ENCODE measurements at places on chromosomes 7 and 10.

GRCh38 chr7:92714767-92715166 is 121.6 kb downstream of the CDK6 start:
- no peak for DNase-seq

GRCh38 chr10:111137007-111137406 is 60.2 kb downstream of the ADRA2A start:
- no peak for DNase-seq

DNA sequence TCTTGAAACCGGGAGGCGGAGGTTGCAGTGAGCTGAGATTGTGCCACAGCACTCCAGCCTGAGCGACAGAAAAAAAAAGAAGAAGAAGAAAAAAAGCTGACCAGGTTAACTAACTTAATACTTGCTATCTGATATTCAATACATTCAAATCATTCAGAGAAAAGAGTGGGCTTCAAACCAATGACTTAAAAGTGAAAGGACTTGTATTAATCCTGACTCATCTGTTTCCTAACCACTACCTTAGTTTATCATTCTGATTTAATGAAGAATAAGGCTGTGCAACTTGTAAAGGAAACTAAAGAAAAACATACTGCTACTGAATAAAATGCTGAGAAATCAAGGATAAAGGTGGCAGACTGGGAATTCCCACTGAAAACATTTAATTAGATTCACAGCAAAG is 128.4 kb downstream of the NRBF2 start:
- DNase-seq: peak; percentile 24

DNA sequence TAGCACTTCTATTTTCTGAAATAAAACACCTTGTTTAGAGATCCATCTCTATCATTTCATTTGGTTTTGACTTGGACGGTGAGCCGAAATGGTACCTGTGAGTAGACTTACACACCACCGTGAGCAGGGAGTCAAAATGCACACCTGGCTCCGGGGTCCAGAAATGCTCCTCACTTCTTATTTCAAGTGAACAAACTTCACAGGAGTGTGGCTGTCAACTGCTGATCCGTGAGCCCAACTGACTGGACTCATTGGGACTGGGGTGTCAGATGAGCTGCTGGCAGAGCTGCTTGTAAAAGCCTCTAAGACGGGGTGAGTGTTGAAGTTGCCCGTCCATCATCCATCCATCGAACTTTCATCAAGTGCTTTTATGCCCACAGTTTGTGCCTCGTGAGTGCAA is 435.5 kb downstream of the GLRX3 start:
- no peak for DNase-seq

DNA sequence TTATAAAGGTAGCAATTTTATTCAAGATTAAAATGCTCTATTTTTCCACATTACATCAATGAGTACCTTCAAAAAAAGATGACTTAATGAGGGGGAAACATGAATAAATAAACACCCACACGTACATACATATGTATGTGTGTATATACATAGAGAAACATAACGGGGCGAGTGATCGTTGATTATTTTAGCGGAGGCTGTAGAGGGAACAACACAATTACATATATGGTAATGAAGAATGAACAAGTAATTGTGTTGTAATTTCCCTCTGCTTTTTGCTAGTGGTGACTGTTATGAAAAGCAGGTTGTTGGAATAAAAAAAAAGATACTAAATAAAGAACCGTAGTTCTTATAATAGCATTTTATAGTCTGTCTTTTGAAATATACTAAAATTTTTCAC is 63.2 kb downstream of the CACNB2 start:
- DNase-seq: no peak

- DNase-seq: no peak
Observed at GRCh38 chr7:89335490-89335889, 540.0 kb upstream of the TEX47 start.

DNA sequence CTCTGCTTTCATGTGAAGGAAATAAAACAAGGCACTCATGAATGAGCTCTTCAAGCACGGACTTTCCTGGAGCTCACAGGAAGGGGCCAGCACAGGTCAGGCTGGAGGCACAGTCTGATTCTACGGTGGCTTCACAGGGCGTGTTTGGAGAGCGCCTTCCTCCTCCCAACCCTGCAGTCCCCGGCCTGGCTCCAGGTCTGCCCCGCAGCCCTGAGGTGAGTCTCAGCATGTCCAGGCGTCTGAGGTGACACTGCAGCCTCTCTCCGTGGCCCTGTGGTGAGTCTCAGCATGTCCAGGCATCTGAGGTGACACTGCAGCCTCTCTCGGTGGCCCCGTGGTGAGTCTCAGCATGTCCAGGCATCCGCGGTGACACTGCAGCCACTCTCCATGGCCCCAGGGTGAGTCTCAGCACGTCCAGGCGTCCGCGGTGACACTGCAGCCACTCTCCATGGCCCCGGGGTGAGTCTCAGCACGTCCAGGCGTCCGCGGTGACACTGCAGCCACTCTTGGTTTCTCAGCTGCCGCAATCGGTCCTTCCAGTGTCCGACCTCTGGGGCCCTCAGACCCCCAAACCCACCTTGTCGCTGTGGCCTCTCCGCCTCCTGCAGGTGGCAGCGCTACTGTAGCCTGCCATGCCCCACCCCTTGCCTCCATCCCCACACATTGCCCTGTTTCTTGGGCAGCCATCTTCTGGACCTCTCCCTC is 381.7 kb downstream of the DNAJB6 start:
- no peak for DNase-seq

GRCh38 chr10:12533151-12533550 is 183.8 kb downstream of the CAMK1D start:
- no peak for DNase-seq

DNA sequence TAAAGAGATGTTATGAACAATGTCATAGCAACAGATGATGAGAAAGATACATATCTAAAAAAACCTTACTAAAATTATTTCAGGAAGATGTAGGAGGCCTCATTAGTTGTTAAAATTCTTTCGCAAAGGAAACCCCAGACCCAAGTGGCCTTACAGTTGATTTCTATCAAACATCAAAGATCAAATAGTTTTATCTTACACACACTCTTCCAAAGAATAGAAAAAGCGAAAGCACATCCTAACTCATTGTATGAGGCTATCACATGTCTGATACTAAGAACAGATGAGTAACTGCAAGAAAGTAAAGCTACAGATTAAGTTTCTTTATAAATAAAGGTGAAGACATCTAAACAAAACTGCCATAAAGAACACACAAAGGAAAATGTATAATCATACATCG is 82.9 kb upstream of the GDF10 start:
- no peak for DNase-seq

GRCh38 chr7:159030490-159031134 is 114.1 kb downstream of the VIPR2 start:
- no peak for DNase-seq

DNA sequence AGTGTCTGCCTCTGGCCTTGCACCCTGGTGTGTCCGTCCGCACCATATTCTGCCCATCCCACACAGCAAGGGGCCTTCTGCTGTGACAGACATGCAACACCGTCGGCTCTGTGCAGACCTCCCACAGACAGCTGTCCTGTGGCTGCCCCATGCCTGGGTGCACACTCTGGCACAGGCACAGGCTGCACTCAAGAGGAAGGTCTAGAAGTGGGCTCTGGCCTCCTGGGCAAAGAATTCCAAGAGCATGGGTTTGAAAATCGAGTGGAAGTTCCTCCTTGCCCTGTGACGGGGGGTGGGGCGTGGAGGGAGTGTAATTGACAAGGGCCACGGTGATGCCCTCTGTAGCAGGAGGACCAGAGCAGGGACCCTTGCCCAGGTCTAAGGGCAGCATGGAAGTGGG is 4.3 kb upstream of the LOXL4 start:
- no peak for DNase-seq

DNA sequence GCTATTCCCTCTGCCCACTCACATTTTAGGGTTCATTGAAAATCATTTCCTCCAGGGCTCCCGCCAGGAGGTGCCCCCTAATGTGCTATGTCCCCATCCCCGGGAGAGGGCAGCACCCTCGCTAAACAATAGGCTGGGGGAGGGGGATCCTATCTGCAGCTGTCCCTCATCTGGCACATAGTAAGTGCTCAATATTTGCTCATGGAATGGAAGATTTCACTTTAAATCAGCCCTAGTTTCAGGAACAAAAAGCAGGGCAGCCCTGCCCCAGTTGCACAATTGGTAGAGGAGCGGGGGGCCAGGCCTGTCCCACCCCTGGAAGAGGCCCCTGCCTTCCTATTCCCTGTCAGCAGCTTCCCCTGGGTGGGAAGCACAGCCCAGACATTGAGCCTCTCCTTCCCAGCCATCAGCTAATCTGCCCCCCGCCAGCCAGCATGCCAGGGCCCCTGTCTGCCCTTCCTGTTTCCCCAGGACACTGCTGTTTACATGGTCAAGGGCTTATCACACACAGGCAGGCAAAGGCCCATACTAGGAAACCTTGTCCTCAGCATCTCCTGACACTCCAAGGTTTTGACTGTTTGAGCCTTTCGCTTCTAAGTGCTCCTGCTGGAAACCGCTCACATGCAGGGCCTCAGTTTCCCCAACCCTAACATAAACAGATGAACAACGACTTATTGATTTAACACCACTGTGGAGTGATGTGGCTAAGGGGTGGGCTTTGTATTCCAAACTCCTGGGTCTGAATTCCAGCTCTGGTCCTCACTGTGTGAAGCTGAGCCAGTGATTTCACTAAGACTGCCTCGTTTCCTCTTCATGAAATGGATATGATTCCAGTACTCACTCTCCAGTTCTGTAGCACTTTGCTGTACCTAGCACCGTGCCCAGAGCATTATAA is 130.7 kb upstream of the ZMIZ1 start:
- DNase-seq: no peak

GRCh38 chr10:9792181-9792580 is 1225.5 kb upstream of the CELF2 start:
- DNase-seq: no peak

DNA sequence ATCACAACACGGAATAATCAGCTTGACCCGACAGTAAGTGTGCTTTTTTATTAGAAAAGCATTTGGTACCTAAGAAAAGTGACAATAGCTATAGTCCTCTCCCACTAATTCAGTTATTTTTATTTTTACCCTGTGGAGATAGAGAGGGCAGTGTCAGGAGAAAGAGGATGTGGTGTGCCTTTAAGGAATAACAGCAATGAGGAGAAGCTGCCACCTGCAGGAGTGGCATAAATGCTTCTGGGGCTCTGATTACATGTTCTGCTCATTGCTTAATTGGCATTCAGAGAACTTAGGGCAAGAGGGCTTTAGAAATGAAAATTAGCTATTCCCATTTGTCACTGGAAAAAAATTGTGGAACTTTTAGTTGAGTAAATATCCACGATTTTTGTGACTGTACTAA is 60.1 kb downstream of the DENND11 start:
- no peak for DNase-seq

GRCh38 chr7:150675714-150676113 is 9.8 kb upstream of the GIMAP2 start:
- DNase-seq: no peak

DNA sequence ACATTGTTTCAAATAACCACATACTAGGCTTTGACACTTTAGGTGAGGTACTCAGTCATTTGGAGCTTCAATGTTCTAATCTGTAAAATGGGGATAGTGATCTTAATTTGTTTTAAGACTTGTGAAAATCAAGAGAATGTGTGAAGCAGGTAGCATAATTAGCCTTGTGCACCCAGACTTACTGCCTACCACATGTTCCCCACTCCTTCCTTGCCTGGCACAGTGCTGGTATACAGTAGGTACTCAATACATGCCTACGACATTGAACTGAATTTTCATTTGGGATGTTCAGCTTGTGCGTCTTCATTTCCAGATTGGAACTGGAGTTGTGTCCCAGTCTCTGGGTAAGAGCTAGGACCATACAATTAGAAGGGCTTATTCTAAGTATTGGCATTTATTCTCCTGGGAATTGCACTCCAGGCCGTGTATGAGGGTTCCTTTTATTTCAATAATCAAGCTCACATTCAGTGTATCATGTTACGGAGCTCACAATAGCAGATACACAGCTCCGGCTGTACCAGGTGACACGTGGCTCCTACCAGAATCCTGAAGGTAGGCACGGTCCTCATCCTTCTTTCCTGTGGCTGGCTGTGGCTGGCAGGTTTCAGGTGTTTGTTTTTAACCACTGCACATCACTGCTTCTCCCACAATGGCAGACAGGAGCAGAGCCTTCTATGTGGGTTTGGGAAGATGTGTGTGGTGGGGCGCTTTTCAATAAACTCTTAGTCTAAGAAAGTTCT is 109.4 kb upstream of the PDCD4 start:
- DNase-seq: no peak

DNA sequence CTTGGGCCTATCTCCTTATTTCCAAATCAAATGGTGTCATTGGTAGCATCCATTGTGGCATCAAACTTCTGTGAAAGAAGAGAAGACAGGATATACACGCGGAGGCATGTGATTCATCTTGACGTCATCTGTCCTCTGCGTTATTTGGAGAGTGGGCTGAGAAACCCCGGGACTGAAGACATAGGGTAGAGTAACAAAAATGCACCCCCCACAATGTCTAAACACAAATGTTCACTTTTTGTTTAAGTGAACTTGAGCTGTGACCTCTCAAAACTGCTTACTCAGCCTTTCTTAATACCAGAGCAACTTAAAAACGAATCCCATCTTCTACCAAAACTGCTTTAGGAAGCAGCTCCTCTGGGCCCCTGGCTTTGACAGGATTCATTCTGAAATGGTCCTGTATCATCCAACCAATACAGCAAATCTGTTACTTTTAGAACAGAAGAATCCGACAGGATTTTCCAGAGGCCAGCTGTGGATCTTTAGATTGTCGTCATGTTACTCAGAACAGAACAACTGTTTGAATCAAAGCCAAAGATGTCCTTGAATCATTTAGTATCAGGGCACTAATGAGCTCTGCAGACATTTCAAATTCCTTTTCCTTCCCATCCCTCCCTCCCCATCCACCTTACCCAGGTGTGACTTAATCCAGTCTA is 438.1 kb downstream of the SUGCT start:
- DNase-seq: no peak

DNA sequence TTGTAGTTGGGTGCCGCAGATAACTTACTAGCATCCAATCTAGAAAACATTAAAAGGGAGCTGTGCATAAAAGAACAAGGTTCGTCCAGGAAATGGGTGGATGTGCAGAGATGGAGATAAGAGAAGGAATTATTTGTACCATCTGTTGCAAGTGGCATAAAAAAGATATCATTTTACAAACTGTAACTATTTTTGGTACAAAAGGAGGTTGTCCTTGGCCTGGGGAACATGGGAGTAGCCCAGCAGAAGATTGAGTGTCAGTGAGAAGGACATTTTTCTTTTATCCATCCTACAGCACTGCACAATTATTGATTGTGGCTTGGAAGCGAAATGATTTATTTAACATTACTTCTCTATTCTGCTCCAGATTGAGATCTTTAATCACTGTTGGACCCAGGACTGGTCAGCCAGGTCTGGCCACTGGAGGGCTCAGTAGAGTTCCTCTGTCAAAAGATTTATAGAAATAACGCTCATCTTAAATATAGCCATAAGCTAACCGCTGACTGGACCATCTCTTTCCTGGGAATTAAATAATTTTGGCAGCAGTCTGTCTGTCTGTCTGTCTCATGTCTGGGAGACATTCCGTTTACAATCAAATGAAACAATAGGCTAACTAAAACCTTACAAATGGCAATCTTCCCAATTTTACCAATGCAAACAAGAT is 254.1 kb downstream of the KIAA1217 start:
- DNase-seq: no peak

- DNase-seq: no peak
Observed at GRCh38 chr10:86077871-86078638, 288.5 kb downstream of the GRID1 start.
